ENCODE measurements at places on chromosomes 7 and 10.
A peak's percentile ranks its signal among the peaks of the same experiment; 100 is the strongest.

- no peak for DNase-seq
Observed at GRCh38 chr10:110032801-110033700, 25.3 kb downstream of the ADD3 start.

DNA sequence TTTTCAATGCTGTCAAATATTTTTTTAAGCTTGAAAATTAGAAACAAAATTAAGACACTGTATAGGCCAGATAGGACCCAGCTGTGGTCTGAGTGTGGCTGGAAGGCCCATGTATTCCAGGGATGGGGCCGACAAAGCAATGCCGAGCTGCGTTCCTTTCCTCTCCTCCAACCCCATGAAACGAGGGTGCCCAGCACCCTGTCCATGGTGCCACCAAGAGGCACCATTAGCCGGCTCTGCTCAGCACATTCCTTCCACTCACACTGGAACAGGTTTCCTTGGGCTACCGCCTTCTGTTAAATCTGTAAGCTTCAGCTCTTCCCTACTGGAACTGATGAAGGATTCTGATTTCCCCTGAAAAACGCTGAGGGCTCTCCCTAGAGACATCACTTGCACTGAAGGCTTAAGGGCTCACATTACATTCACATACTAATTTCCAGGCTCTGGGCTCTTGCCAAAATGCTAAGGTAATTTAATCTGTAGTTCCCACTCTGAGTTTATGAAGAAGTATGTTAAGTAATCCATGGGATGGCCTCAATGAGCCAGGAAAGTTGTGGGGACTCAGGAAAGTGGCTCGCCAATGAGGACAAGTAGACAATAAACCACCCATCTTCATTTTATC lies 73.7 kb upstream of the CAMK2B start:
- DNase-seq: no peak

DNA sequence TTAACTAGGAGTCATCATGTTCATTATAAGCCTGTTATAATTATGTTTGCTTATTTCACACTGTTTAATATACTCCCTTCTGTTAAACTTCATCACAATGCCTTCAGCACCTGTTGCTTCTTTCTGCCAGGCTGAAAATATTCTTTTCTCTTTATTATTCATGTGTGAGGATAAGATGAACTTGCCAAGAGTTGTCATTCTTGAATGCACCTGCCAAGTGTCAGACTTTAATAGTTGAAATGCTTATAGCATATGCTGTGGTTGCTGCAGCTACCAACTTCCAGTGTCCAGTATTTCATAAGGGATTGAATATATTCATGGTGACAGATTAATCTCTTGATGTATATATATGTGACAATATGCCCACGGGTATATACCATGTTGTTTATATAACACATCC lies 339.2 kb upstream of the MEOX2 start:
- no peak for DNase-seq

GRCh38 chr7:115827305-115828045 lies 203.1 kb downstream of the TFEC start:
- no peak for DNase-seq

DNA sequence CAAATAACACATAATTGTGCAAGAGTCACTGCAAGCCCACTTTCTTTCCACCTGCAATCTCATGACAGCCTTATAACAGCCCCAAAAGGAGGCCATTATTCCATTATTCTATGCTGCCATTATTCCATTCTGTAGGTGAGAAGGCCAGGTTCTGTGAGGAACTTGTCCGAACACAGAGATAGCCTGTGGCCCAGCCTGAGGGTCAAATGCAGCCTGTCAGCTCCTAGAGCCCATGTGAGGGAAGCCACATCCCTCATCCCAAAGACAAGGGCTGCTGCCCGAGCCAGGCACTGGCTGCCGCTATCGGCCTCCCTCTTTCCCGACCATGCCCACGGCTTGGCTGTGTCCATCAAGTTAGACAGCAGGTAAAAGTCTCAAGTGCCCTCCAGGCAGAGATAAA lies 24.1 kb upstream of the C10orf71 start:
- no peak for DNase-seq

- no peak for DNase-seq
Observed at GRCh38 chr10:119520283-119520682, 22.2 kb downstream of the RGS10 start.

GRCh38 chr7:157397036-157397720 lies 60.4 kb downstream of the DNAJB6 start:
- no peak for DNase-seq

- no peak for DNase-seq
Observed at GRCh38 chr10:6019796-6020195, 42.4 kb downstream of the IL2RA start.

DNA sequence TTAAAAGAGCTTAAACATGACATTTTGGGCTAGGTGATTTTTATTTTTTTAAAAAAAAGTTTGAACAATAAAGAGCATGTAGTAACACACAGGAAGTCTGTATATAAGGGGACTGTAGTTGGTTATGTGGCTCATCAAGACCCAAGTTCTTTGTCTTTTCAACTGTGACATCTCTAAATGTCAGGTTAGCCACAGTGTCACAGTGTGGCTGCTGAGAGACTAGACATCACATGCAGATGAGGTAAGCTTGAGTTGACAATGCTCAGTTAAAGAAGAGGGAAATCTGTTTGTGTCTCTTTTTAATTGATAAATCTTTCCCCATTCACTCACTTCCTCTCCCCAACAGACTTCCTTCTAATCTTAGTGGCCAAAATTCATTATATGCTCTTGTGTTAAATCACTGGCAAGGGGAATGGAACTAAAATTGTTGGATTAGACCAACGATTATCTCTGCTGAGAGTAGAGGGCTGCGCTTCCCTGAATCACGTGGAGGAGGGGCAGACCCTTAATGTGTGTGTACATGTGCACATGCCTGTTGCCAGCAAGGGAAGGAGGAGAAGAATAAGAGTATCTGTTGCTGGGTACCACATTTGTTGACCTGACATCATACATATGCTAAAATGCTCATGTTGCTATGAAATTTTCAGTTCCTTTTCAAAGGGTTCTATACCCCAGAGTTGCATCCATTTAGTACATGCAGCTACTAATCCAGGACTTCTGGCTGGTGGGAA lies 78.3 kb downstream of the MMRN2 start:
- DNase-seq: no peak

DNA sequence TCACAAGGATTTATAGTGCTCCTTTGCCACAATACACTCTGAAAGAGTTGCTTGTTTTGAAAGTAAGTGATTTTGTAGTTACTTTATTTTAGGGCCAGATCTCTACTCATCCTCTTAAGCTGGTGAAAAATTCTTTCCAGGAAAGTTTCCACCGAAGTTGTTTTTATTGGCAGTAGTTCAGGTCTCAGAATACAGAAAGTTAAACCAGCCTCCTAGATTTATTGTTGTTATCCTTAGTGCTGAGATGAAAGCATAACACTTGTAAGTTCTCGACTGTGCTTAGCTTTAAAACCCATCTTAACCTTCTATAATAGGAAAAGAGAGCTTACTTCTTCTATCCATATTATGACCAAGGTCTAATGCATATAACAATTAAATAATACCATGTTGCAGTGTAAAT lies 5.5 kb downstream of the AP3M1 start:
- DNase-seq: peak; percentile 75

- no peak for DNase-seq
Observed at GRCh38 chr7:109532262-109532992, 962.8 kb downstream of the DNAJB9 start.

DNA sequence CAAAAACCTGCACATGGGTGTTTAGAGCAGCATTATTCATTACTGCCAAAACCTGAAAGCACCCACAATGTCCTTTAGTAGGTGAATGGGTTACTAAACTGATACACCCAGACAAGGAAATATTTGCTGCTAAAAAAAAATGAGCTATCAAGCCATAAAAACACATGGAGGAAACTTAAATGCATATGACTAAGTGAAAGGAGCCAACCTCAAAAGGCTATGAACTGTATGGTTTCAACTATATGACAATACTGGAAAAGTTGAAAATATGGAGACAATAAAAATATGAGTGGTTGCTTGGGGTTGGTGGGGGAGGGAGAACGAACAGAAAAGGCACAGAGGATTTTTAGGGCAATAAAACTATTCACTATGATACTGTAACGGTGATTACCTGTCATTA lies 291.0 kb downstream of the TNS3 start:
- no peak for DNase-seq

DNA sequence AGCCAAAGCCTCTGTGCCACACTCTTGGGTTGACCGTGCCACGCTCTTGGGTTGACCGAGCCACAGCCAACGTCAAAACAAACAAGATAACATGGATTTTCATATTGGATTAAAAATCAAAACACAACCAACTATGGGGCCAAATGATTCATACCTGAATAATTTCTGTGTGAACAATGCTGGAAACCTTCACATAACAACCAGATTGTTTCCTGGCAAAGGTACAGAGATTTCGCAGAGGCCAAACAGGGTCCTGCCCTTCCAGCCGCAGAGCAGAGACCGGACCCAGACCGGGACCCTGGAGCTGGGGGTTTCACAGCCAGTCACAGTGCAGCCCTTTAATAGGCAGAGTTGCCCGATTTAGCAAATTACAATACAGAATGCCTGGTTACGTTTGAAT lies 40.5 kb downstream of the ITIH5 start:
- DNase-seq: no peak

- DNase-seq: no peak
Observed at GRCh38 chr10:78933828-78934531, 134.8 kb upstream of the ZMIZ1 start.

DNA sequence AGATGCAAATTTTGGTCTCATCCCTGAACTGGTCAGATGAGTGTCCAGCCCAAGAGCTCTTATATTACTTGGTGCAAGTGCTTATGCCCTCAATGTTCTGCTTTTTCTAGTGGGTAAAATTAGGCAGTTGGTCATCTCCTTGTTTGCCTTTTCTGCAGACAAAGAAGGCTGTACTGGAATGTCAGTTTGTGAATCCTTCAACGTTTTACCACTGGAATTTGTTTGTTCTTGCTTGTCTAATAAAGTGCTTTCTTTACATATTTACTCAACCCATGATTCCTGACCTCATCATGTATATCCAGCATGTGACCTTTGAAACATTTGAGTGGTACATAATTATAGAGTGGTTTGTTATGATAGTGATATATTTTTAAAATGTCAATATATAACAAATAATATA lies 232.2 kb upstream of the TEX47 start:
- no peak for DNase-seq

- DNase-seq: no peak
Observed at GRCh38 chr10:12431151-12432101, 82.1 kb downstream of the CAMK1D start.

DNA sequence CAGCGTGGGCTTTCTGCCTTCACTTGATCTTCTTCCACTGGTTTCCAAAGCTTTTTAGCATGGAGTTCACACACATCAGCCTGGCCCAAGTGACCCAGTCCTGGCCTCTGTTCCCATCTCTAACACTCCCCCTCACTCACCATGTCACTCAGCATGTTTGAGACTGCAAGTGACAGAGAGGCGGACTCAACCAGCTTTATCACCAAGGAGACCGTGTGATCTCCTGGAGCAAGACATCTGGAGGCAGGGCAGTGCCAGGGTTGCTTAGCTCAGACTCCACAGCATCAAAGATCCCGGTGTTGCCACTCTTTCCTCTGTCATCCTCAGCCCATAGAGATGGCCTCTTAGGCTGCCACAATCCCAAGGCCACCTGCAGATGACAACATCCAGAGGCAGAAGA lies 39.4 kb downstream of the FAM241B start:
- DNase-seq: no peak

GRCh38 chr7:11188529-11189310 lies 215.0 kb downstream of the PHF14 start:
- no peak for DNase-seq

- DNase-seq: no peak
Observed at GRCh38 chr7:52811537-52811936, 223.9 kb upstream of the POM121L12 start.

DNA sequence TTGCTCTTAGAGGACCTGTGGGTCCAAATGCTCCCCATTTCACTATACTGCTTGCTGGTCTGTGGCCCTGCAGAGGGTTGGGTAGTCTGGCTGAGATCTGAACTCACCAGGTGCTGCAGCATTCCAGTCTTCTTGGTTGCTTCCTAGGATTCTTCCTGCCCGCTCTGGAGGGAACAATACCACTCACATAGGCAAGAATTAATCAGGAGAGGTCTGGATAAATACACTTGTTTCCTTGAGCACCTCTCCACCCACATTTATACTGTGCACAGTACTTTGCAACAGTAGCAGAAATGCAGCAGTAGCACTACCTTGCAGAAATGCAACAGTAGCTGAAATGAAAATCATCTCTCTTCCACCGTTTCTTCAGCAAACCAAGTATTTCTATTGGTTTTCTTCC lies 125.3 kb downstream of the INSYN2A start:
- DNase-seq: no peak

DNA sequence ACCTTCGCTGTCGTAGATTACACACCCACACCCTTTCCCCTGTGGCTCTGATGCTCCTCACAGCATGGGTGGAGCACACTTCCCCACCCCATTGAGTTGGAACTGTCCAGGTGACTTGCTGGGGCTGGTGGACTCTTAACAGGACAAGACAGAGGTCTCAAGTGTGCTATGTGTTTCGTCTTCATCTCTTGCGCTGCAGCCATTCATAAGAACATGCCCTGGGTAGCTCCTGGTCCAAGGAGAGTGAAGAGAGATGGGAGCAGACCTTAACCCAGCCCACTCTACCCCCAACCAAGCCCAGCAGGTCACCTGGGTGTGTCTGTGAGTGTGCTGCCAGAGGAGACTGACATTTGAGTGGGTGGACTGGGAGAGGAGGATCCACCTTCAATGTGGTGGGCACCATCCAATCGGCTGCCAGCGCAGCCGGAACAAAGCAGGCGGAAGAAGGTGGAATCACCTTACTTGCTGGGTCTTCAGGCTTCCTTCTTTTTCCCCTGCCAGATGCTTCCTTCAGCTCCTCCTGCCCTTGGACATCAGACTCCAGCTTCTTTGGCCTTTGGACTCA lies 112.4 kb downstream of the HTR5A start:
- no peak for DNase-seq

DNA sequence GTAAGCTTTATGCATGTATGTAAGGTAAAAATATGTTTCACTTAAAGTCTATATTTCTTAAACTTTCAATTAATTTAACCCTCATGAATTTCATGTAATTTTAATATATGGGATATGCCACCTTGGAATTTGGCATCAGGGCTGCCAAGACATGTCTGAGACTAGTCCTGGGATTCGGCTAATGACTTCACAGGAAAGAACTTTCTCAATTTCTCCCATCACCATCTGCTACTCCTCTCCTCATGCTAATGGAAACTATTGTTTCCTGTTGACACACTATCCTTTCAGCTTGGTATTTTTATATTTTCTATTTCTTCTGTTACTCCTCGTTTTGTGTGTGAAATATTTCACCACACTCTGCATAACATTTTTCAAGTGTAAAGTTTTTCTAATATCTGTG lies 205.9 kb downstream of the ARL4A start:
- peak; percentile 80 for DNase-seq

GRCh38 chr7:68073701-68074100 lies 1077.1 kb downstream of the TYW1 start:
- DNase-seq: no peak
